ENCODE measurements at places on chromosomes 13 and 19.
A peak's percentile ranks its signal among the peaks of the same experiment; 100 is the strongest.

DNA sequence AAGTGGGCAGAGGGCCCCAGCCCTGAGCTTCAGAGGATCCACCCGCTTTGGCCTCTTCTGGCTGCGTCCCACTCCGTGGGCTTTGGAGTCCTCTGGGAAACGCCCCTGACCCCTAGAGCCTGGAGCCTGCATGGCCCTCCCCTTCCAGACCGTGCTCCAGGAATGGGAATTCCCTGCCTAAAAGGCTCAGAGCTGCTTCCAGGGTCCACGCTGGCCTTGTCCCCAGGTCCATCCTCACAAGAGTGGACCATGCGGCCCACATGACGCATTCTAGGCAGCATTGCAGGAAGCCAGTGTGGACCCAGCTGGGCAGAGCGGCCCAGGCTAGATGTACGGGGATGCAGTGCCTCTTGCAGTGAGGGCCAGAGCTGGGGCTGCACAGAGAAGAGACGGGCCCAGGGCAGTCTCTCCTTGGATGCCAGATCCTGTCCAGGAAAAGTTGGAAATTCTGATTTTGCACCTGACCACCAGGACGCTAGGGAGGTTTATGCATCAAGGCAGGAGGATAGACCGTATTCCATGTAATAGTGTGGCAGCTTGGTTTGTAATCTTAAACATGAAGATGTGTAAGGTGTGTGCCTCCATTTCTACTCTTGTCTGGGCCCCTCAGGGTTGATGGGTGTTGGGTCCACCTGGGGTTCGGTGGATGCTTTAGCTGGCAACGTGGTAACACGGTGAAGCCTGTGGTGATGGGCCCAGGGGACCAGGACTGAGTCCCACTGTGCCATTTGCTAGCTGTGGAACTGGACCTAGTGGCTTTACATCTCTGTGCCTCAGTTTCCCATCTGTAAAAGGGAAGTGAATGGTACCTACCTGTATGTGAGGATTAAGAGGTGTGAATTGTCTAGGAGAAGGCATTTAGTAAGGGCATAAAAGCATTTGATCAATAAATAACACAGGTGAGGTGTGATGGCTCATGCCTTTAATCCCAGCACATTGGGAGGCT, 14.8 kb upstream of the FXYD3 start:
- no peak for DNase-seq

GRCh38 chr13:18960637-18961227, 220.9 kb downstream of the TUBA3C start:
- DNase-seq = no peak

- DNase-seq = no peak
Measured at GRCh38 chr19:49793561-49793840, 19.6 kb downstream of the FUZ start.

DNA sequence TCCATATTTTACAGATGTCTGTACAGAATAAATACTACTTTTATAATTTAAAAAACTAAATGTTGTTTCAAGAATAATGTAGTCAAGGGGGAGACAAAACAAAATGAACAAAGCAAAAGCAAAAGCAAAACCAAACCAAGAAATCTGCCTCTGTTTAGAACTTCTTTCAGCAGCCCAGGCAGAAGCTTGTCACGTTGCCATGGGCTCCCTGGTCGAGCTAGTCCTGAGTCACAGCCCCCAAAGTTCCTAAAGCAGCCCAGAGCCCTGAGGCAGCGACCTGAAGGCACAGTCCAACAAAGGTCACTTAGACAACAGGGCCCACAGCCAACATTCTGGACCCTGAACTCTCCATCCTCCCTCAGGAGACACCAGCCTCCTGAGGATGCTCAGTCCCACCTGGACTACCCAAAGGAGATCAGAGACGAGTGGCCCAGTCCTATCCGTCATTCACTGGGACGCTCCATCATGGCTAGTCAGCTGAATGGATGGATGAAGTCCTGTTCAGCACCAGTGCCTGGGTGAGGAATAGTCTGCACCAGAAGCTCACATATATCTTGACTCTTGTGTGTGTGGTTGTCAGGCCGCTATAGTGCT, 41.7 kb downstream of the SIAH3 start:
- DNase-seq = no peak

- DNase-seq = no peak
Measured at GRCh38 chr19:47005873-47006272, 13.8 kb upstream of the NPAS1 start.

- DNase-seq = no peak
Measured at GRCh38 chr19:33441828-33442227, 68.3 kb downstream of the CEBPG start.

GRCh38 chr13:99514801-99515200, 13.5 kb downstream of the TM9SF2 start:
- DNase-seq = no peak

- no peak for DNase-seq
Measured at GRCh38 chr13:29621841-29622240, 26.4 kb upstream of the SLC7A1 start.

DNA sequence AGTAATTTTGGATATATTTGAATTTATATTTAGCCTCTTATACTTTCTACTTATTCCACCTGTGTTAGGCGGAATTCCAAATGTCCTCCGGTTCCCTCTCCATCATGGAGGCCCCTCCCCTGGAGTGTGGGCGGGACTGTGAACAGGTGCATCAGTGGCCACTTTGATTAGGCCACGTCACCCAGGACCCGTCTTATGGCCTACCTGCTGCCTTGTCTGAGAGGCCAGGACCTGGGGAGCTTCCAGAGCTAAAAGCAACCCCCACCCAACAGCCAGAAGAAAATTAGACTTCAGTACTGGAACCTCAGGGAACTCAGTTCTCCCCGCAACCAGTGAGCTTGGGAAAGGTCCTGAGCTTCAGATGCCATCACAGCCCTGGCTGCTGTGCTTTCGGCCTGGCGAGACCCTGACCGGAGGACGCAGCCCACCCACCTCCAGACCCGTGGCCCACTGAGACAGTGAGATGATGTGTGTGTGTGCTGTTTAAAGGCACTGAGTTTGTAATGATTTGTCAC, 200.2 kb upstream of the SOX1 start:
- DNase-seq = no peak

DNA sequence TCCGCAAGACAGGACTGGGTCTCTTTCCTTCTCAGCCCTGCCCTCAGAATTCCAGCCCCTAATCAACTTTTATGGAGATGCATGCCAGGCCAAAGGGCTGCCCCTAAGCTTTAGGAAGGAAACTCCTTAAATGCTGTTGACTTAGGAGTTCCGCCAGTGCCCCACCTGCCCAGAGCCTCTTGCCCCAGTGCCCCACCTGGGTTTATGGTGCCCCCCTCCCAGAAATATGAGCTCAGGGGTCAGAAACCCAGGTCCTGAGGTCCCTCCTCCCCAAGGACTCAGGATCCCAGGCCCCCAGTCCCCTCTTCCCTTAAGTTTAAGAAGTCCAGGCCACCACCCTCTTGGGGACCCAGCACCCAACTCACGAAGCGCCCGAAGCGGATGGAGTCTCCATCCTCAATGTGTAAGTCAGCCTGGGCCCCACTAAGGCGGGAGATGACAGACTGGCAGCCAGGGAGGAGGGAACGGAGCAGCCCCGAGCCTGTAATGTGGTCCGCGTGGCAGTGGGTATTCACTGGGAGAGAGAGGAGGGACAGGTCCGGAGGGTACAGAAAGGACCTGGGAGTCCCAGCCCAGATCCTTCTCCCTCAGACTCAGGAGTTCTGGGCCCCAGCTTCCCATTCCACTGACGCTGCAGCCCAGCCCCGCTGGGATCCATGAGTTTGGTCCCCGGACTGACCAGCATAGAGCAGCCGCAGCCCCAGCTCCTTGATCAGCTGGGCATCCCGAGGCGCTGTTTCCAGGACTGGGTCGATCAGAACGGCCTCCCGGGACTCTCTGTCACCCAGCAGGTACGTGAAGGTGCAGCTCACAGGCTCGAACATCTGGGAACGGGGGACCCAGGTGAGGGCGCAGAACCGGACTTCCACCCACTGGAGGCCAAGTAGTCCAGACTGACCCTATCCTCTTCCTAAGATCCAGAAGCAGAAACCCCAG, 897 bp downstream of the ETHE1 start:
- DNase-seq = no peak

- no peak for DNase-seq
Measured at GRCh38 chr13:22812793-22813192, 368.0 kb upstream of the SGCG start.

DNA sequence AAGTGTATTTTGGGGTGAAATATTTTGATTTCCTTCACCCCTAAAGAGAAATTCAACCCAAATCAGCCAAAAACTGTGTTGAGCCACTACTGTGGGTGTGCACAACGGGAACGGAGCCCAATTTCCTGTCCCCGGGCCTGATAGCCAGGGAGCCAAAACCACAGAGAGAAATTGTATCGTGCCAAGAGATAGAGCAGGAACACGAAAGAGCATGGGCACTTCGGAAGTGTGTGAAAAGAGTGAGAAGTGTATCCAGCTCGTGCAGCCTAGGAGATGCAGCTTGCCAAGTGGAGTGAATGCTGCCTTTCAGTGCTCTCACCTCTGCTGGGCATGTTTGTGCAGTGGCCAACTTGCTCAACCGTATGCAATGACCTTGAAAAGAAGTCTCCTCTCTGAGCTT, 19.4 kb upstream of the PLEKHF1 start:
- DNase-seq = no peak

GRCh38 chr13:84446972-84447639, 564.8 kb upstream of the SLITRK1 start:
- no peak for DNase-seq

DNA sequence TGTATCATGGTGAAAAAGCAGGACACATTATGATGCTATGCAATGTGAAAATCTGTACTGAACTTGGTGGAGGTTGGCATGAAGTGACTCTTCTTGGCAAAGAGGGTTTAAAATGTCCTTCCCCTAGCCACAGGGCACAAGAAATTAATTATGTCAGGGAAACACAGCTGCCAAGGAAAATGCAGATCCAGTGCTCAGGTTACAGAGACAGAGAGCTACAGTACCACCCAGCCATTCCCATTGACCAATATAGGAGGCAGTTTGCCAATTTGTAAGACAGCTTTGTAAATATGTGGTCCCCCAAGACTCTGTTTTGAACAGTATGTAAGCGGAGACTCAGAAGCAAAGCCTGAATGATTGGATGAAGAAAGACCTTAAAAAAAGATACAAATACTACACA, 69.4 kb upstream of the KLF12 start:
- no peak for DNase-seq

GRCh38 chr19:29521291-29522075, 4.3 kb upstream of the VSTM2B start:
- no peak for DNase-seq

DNA sequence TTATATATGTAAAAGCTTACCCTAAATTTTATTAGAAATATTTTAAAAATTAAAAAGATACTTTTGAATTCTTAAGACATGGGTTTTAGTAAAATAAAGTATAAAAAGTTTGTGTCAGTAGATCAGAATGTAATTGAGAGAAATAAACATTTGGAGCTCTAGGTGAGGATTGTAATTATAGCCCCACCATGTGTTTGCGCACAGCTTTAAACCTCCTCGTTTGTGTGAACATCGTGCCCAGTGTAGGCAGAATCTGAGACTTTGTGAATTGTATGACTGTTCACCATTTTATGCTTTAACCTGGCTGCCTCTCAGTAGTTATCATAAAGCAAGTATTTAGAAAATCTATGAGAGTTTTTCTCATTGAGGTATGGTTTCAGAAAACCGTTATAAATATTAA, 29.1 kb downstream of the CUL4A start:
- DNase-seq = no peak

DNA sequence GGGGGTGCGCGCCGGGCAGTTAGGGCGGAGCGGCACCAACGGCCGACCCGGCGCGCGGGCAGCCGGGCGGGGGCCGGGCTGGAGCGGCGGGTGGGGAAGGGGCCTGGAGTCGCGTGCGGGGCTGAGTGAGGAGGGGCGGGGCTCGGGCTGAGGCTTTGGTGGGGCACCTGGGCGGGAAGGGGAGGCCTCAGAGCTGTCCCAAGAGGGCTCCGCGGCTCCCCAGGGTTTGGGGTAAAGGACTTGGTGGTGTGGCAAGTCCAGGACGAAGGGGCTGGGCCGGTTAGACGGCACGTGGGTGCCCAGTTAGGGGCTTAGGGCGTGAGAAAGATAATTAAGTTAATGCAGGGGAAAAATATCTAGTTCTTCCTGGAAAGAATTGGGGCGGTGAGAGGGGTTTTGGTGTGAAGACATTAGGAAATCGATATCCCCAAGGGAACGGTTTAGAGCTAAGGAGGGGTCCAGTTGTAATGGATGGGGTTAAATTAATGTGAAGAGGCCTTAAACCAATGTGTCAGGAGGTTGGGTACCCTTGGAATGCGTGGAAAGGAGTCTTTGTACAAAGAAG, 496 bp downstream of the ZNF574 start:
- DNase-seq = peak; percentile 22

GRCh38 chr19:4506449-4507149, 11.7 kb downstream of the PLIN4 start:
- DNase-seq = no peak

DNA sequence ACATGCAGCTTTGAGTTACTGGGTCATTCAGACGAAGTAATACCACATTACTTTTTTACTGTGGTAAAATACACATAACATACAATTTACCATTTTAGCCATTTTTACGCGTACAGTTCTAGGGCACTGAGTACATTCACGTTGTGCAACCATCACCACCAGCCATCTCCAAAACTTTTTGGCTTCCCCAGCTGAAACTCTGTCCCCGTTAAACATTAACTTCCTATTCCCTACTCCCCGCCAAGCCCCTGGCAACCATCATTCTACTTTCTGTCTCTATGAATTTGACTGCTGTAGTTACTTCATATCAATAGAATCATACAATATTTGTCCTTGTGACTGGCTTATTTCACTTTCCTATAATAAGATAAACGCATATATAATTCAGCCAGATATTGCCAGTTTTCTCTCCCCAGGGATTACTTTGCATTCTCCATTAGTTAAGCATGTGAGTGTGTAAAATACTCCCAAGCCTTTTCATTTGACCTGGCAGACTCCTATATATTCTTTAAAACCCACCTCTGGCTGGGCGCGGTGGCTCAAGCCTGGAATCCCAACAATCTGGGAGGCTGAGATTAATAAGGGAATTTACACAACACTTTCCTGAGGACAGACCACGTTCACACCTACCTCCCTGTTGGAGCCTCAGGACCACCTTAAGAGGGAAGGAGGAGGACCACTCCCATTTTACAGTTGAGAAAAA, 10.0 kb upstream of the CYP4F22 start:
- no peak for DNase-seq

DNA sequence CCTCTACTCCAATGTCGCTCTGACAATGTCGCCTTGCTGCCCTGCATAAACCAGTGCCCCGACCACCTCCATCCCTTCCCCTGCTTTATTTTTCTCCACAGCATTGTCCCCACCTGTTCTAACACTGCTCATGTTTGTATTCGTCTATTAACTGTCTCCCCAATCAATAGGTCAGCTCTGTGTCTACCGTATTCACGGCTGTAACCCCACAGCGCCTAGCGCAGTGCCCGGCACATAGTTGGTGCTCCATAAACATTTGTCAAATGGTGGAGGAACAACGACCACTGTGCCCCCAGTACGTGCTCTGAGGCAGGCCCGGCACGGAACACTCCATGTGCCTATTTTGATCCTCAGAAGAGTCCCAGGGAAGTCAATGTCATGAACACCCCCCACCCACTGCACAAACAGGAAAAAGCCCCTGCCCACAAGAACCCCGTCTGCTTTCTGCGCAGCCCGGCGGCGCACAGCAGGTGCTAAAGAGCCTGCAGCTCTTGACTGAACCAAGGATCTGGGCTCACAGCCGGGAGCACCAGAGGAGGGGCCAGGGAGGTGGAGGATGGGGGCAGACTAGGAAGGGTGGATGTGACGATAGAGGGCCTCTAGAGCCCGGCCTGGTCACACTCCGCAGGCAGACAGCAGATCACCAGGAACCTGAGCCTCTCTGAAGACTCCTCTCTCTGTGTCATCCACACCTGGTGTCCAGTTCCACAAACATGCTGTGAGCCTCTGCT, 1.8 kb upstream of the CEACAM16 start:
- no peak for DNase-seq

All from stimulated activated CD4-positive, alpha-beta T cell treated with anti-CD3 and anti-CD28 coated beads, Interleukin-1b, Interleukin-23, amount 100 ng/mL, for 1 hour (primary cell).